ENCODE measurements at places on chromosomes 5 and 9.

- DNase-seq: no peak
Observed at GRCh38 chr9:19488721-19489120, 79.9 kb downstream of the ACER2 start.

DNA sequence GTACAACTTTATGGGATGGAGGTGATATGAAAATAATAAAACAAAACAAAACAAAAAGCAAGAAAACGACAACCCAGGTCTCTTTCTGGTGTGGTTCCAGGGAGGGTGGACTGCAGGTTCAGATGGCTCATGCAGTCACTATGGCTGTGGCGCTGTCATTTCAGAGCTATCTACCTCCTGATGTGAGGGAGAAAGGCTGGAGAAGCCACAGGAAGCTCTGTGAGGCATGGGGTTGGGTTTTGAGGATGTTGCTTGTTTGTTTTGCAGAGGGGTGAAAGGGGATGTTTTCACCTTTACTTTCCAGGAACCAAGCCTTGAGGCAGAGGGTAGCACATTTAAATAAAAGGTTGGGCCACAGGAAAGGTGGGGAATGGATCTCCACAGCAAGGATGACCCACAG, 18.7 kb downstream of the NIPAL4 start:
- no peak for DNase-seq

- no peak for DNase-seq
Observed at GRCh38 chr5:115775999-115776398, 40.5 kb downstream of the CDO1 start.

DNA sequence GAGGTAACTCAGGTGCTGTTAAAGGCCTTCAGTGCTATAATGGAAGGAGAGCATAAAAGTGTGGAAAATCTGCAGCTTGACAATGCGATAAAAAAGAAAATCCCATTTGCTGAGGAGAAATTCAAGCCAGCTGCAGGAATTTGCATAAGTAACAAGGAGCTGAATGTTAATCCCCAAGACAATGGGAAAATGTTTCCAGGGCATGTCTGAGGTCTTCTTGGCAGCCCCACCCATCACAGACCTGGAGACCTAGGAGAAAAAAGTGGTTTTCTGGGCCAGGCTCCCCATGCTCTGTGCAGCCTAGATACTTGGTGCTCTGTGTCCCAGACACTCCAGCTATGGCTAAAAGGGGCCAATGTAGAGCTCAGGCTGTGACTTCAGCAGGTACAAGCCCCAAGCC, 1159.6 kb downstream of the CDH18 start:
- DNase-seq: no peak

GRCh38 chr9:107989544-107989943, 500.0 kb upstream of the KLF4 start:
- DNase-seq: no peak

GRCh38 chr5:173352366-173353349, 24.4 kb upstream of the STC2 start:
- no peak for DNase-seq

- no peak for DNase-seq
Observed at GRCh38 chr9:38295764-38296163, 96.7 kb upstream of the ALDH1B1 start.

DNA sequence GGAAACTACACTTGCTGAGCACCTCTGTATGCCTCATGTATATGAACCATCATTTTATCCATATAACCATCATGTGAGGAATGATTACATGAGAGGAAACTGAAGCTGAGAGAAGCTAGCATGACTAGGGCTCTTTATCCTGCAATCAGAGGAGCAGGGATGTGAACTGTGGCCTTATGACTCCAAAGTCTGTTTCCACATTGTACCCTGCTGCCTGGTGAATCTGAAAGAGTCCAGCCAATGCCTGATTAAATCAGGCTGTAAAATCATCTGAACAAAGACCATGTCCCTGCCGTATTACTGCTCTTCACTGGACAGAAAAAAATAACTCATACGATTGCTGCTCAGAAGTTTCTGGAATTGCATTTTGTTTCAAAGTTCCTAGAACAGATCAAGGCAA, 67.0 kb downstream of the LPAR1 start:
- DNase-seq: no peak

- DNase-seq: no peak
Observed at GRCh38 chr9:119859128-119859527, 489.9 kb upstream of the BRINP1 start.

DNA sequence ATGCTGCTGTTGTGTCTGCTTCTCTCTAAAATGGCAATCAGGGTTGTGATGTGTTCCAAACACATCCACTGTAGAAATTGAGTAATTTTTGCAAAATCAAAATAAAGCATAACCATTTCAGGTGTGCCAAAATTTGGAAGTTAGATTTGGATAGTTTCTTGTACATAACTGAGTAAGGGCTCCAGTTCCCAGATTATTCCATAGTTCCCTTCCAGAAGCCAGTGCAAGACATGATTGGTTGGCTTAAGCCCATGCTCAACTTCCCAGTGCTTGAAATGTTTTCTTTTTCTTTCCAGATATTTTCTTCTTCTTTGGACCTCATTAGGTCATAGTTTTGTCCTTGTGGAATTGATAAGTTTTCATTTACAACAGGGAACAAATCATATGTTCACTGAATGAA, 64.2 kb downstream of the SNCAIP start:
- DNase-seq: no peak
